Heart left ventricle (tissue), 16 donors: ENCODE measurements at places on chromosomes 6 and 20. TPM values are rescaled to one million over a fixed set of nuclear protein-coding genes. Genes with fewer than 3 reads are reported as not detected.

MTHFD1L gene
- total RNA-seq, result 5.8 TPM

DNA sequence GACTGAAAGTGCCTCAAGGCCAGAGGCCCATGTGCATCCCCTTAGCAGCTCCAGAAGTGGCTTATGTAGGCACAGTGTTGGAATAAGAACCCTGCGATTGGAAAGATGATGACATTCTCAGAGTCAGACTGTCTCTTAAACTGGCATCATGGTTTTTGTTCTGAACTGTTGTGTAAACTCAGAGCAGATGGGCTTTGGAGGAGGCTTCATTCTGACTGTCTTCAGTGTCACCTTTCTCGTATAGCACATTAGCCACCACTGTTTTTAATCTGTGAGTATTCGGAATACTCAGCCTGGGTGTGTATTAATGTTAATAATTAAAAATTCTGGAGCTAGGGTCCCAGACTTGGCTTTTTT, 140.9 kb downstream of the JARID2 start:
- DNase-seq, result no peak

- no peak for DNase-seq
Measured at GRCh38 chr6:94269256-94269655, 849.9 kb upstream of the EPHA7 start.

- DNase-seq, result no peak
Measured at GRCh38 chr6:164266851-164267250, 852.3 kb downstream of the QKI start.

- DNase-seq, result no peak
Measured at GRCh38 chr6:150410906-150411305, 42.1 kb downstream of the IYD start.

PHACTR3 gene
- total RNA-seq, result 4.3 TPM

- no peak for DNase-seq
Measured at GRCh38 chr6:158503846-158504245, 56.0 kb upstream of the TMEM181 start.

GRCh38 chr6:106546261-106546690, 83.0 kb downstream of the RTN4IP1 start:
- no peak for DNase-seq

DNA sequence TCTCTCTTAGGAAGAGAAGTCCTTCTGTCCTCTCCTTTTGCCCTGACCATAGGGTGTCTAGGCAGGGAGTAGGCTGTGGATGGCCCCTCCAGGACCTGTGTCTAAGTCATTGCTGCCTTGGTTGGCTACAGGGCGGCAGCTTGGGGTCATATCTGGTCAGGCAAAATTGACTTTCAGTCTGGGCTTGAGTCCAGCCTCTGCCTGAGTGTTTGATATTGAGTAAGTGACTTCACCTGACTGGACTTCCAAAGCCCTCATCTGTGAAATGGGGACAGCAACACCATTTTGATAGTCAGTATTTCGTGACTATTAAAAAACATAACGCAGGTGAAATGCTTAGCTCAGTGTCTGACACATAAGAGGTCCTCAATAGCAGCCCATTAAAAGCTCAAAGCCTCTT, 4.6 kb downstream of the TGM3 start:
- no peak for DNase-seq

WFDC13 gene
- total RNA-seq, result not detected

DNA sequence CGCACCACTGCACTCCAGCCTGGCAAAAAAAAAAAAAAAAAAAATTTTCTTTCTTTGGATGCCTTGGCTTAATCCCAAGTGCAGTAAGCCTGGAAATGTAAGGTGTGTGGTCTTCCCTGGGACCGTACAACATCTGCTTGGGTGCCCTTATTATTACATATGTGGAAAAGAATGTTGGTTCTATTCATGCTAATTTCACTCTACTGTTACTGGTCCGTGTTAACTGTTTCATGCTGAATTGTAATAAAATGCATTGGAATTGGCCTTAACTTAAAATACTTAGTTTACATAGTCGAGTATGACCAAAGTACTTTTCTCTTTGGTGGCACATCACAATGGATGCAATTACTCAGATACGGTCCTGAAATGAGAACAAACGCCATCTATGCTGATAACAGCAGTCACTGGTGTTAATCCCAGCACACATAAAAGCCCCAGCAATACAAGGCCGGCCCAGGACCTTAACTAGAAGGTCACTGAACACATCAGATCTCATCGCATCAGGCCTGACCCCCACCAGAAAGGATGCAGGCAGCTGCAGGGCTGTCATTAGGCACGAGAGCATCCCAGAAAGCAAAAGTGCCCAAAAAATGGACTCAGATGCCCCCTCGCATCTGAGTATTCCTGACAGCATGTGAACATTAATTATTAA, 1.2 kb downstream of the SERPINB6 start:
- DNase-seq, result no peak

DNA sequence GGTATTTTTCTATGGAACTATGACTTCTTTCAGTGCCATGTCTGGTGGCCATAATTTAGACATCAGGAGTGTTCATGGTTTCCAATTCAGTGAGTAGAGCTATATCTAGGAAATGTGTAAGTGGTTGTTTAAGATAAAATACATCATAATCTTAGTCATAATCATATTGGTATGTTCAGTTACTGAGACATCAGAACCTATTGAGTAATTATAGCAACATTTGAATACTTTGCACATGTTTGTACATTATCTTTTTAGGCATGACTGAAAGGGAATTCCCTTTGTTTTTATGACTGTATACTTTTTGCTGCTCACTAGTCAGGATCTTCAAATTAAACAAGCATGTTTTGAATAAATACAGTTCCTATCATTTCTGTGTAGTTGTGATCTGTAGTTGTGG, 64.0 kb downstream of the STXBP5 start:
- no peak for DNase-seq

GRCh38 chr6:33631971-33632557, 10.9 kb downstream of the ITPR3 start:
- DNase-seq, result no peak

DNA sequence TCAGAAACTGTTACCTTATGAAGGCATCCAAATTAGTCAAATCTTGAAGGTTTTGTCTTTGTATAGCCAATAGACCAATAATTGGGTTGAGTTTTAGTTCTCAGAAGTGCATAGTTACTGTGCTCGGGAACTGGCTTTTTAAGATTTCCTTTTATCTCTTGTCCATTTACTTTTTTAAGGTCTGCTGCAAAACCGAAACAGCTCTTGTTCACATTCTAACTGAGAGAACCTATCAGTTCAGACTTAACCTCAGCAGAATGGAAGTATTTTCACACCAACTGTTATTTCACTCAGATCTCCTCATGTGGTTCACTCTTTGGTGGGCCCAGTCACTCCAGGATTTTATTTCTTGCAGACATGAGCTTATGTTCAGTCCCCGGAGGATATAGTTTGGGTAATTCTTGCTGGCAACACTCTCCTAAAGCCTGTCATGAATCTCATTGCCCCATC, 55.5 kb downstream of the TPBG start:
- DNase-seq, result no peak

GRCh38 chr6:37904590-37904989, 85.1 kb downstream of the ZFAND3 start:
- DNase-seq, result no peak

DNA sequence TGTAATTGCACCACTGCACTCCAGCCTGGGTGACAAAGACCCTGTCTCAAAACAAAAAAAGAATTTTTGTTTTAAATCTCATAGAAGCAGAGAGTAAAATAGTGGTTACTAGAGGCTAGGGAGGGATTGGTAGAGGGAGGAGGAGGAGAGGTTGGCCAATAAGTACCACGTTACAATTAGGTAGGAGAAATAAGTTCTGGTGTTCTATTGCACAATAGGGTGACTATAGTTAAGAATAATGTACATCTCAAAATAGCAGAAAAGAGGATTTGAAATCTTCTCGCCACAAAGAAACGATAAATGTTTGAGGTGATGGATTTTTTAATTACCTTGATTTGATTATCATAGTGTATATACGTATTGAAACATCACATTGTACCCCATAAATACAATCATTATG, 27.1 kb upstream of the TOP1 start:
- DNase-seq, result no peak

C6orf15 gene
- total RNA-seq, result not detected

GRCh38 chr20:61806314-61806713, 259.4 kb downstream of the TAF4 start:
- no peak for DNase-seq

GRCh38 chr6:30344868-30345671, at the start of gene RPP21:
Gene RPP21, plus strand, starts transcription at chr6:30345156. Its CDS starts 16 bp downstream, at chr6:30345172.
- peak; percentile 89 for DNase-seq

VSX1 gene
- total RNA-seq, result 0.48 TPM

GRCh38 chr6:40738551-40739193, 151.5 kb upstream of the LRFN2 start:
- no peak for DNase-seq

RIPOR2 gene
- total RNA-seq, result 14.2 TPM

- no peak for DNase-seq
Measured at GRCh38 chr6:63572747-63573075, 431 bp downstream of the LOC128125822 start.

PRIM2 gene
- total RNA-seq, result 4.6 TPM

DNA sequence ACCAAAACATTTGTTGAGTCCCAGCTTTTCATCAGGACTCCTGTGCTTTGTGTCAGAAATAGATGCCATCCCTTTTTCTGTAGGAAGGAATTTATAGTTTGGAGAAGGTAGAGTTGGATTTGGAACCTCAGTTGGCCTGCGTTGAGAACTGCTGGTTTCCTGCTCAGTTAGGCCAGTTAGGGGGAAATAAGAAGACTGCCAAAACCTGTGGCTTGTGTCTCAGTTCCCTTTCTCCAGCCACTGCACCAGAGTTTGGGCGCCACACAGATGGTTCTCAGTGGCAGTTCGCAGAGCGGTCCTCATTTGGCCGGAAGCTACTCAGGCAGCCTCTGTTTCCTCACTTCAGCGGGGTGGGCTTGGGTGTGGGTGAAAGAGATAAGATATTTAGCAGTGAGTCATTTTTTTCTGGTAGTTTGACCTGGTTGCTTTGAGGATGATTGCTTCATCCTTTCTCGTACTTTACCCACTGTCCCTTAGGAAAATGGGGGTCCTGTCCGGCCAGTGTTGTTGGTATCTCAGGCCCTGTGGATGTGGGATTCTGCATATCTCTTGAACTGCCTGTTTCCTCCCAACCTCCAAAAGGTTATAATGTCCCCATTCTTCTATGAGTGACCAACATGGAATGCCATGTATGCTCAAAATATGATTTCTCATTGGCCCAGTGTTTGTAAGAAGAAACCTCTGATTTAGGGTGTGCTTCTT, 53.7 kb downstream of the JARID2 start:
- peak; percentile 63 for DNase-seq

GRCh38 chr6:113750151-113750855, 106.8 kb upstream of the MARCKS start:
- no peak for DNase-seq

- DNase-seq, result no peak
Measured at GRCh38 chr6:100592929-100593328, 128.2 kb upstream of the SIM1 start.

DNA sequence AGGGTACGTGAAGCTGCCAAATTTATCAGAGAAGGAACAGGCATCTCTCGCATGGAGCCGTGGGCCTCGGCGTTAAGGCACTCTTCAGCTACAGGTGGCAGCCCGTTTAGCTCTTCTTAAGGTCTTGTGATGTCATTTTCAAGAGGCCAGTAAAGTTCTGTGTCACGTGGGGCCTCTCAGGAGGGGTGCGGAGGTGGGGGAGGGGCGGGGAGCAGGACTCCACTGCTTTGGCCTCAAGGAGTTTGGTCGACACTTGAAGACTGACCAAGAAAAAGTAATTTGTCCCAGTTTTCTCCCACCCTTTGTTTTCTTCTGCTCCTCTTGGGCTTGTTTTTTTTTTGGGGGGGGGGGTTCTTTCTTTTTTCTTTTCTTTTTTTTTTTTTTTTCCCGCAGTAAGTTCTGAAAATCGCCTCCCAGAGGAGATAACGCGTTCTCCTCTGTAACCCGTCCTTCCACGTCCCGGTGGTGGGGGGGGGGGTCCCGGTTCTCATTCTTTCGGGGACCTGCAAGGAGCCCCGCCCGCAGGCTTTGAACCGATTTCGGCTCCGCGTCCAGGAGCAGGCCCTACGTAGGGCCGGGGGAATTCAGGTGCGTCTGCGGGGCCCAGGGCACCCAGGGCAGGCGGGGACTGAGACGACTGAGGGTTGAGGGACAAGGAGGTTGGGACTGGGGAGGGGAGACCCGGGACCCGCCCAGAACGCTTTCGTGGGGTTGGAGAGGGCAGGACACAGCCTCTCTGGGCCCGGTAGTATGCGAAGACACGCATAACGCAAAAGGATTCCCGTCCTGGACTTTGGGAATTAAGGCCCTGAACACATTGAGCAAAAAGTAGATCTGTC, 26.0 kb downstream of the GPX6 start:
- no peak for DNase-seq
